ENCODE measurements at places on chromosomes 12 and 14. TPM values are rescaled to one million over a fixed set of nuclear protein-coding genes. Genes with fewer than 3 reads are reported as not detected.

The MANSC1 gene
- 23.0 TPM for total RNA-seq

The TAS2R50 gene
- total RNA-seq, result 1.3 TPM

The KCNK13 gene
- total RNA-seq, result 0.50 TPM

The MDGA2 gene
- not detected for total RNA-seq

The NRIP2 gene
- 1.3 TPM for total RNA-seq

The PCED1B gene
- 110 TPM for total RNA-seq

The RPS6KL1 gene
- total RNA-seq, result 6.3 TPM

The CRIP2 gene
- 61.9 TPM for total RNA-seq

The P2RX7 gene
- 8.4 TPM for total RNA-seq

The KRT85 gene
- total RNA-seq, result not detected

The LRRK2 gene
- total RNA-seq, result 25.6 TPM

The ADAM20 gene
- 0.14 TPM for total RNA-seq

The DUSP16 gene
- total RNA-seq, result 36.4 TPM

The MAP3K9 gene
- total RNA-seq, result 6.7 TPM

The ESPL1 gene
- total RNA-seq, result 0.69 TPM

The KCNJ8 gene
- 29.1 TPM for total RNA-seq

The SERPINA1 gene
- 31.8 TPM for total RNA-seq

The C12orf75 gene
- total RNA-seq, result 14.1 TPM

The RIMBP2 gene
- 0.61 TPM for total RNA-seq

The LRRC23 gene
- 13.9 TPM for total RNA-seq

The SYNDIG1L gene
- total RNA-seq, result 0.06 TPM

The RFX4 gene
- not detected for total RNA-seq

Measured in adrenal gland (tissue), 19 donors.